ENCODE measurements at places on chromosomes 7 and 10. TPM values are rescaled to one million over a fixed set of nuclear protein-coding genes. Genes with fewer than 3 reads are reported as not detected.

DNA sequence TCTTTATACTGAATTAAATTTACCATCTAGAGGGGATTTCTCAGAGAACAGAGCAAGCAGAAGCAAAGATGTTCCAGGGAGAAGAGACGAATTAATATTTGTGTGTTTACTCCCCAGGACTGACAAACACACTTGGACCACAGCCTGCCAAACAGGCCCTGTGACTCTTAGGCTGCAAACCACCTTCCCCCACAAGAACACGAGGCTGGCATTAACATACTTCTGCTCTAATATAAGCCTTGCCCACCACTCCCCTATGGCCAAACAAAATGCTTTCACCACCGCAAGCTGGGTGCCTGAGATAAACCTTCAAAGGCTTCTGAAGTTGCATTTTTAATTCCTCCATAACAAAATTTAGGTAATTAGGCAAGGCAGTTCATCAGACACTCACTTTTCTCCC lies 88.4 kb downstream of the FGFR2 start:
- no peaks in the 10 kb centered on the region for H3K4me1 ChIP-seq
- H3K4me3 ChIP-seq, result no peak overlapping the region
- H3K27me3 ChIP-seq, result no peaks in the 10 kb centered on the region
- no peak overlapping the region for H3K27ac ChIP-seq
- H3K36me3 ChIP-seq, result no peaks in the 10 kb centered on the region

DNA sequence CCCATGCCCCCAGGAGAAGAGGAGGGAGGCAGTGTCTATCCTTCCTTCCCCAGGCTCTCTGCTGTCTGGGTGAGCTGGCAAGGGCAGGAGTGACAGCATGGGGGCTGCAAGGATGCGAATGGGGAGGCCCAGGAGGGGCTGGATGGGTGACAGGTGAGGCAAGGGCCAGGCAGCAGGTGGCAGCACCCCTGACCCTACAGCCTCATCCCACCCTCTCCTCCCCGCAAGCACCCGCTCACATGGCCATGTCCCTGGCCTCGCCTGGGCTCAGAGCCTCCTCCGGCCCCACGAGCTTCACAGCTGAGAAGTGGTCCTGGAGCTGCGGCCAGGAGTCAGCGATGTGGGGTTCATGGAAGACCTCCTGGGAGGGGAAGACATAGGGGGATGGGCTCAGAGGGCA lies 5.4 kb downstream of the PLOD3 start:
- no peak overlapping the region for H3K4me3 ChIP-seq
- no peak overlapping the region for H3K27ac ChIP-seq
- no peaks in the 10 kb centered on the region for H3K36me3 ChIP-seq
- no peaks in the 10 kb centered on the region for H3K27me3 ChIP-seq
- peaks cover 15% of the 10 kb centered on the region for H3K4me1 ChIP-seq

DNA sequence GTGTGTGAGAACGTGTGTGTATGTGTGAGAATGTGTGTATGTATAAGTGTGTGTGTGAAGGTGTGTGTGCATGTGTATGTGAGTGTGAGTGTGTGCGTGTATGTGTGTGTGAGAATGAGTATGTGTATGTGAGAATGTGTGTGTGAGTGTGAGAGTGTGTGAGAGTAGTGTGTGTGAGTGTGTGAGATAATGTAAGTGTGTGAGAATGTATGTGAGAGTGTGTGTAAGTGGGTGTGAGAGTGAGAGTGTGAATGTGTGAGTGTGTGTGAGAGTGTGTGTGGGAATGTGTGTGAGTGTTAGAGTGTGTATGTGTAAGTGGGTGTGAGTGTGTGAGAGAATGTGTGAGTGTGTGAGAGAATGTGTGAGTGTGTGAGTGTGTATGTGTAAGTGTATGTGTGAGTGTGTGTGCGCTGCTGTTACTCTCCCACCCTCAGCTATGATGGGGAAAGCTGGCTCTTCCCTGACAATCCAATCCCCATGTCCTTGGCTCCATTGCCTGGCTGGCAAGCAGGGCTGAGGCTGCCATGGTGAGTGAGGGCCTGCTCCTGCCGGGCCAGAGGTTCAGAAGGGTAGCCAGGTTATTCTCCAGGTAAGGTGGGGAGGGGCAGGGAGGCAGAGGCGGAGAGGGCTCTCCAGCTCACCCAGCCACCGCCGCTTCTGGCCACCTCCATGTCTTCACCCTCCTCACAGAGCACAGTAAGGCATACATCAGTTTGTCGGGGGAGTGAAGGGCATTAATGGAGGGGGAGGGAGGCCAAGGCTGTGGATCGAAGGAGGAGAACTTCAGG lies 72.6 kb upstream of the PCBD1 start:
- H3K4me1 ChIP-seq, result no peaks in the 10 kb centered on the region
- DNase-seq, result no peak
- H3K4me3 ChIP-seq, result no peak overlapping the region
- H3K27ac ChIP-seq, result no peak overlapping the region
- H3K36me3 ChIP-seq, result no peaks in the 10 kb centered on the region
- no peaks in the 10 kb centered on the region for H3K27me3 ChIP-seq

GRCh38 chr7:128347647-128348097 lies 4.0 kb upstream of the RBM28 start:
- no peaks in the 10 kb centered on the region for H3K36me3 ChIP-seq
- H3K27ac ChIP-seq, result no peak overlapping the region
- no peak overlapping the region for H3K4me3 ChIP-seq

DNA sequence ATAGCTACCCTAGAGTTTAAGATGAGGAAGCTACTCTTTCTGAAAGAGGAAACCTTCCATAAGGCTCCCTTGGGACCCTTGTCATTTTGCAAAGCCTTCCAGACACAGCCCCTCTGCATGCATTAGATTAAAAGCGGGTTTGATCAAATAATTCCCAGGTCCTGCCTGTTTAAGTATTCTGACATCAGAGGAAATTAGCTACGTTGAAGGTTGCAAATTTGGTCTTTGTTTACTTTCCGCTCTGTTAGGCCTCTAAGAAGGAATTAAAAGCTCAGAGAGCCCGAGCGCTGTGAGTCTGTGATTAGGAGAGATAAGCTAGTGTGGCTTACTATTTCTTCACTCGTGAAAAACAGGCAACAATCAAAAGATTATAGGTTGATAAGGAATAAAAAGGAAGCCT lies 1.4 kb upstream of the THSD7A start:
- DNase-seq, result no peak
- peaks cover 5% of the 10 kb centered on the region for H3K4me1 ChIP-seq
- no peaks in the 10 kb centered on the region for H3K27me3 ChIP-seq
- H3K27ac ChIP-seq, result no peak overlapping the region
- H3K36me3 ChIP-seq, result no peaks in the 10 kb centered on the region

DNA sequence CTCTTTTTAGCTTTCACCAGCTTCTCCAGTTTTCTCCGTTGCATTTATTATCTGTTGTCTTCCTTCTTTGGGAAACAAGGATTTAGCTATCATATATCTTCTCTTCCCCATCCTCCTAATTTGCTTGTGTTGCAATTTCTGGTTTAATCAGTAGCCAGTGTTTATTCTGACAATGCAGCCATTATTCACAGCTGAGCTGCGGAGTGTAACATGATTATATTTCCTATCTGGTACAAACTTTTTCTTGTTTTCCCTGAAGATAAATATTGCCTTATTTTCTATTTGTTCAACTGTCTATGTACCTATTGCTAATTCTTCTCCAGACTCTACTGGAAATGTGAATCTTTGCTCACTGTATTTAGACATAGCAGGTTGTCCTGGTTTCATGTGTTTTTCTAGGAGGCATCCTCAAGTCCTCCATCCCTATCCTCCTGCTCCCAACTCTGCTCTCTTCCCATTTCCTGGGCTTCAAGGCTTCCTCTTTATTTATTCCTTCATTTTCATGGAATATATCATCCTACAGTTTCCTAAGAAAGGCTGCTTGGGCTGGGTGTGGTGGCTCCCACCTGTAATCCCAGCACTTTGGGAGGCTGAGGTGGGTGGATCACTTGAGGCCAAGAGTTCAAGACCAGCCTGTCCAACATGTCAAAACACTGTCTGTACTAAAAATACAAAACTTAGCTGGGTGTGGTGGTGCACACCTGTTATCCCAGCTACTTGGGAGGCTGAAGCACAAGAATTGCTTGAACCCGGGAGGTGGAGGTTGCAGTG lies 72.4 kb upstream of the KDM7A start:
- no peaks in the 10 kb centered on the region for H3K36me3 ChIP-seq
- H3K4me3 ChIP-seq, result no peak overlapping the region
- no peaks in the 10 kb centered on the region for H3K27me3 ChIP-seq
- no peak for DNase-seq
- H3K27ac ChIP-seq, result no peak overlapping the region

- H3K36me3 ChIP-seq, result no peaks in the 10 kb centered on the region
- no peaks in the 10 kb centered on the region for H3K4me1 ChIP-seq
- H3K4me3 ChIP-seq, result no peak overlapping the region
- H3K27ac ChIP-seq, result no peak overlapping the region
- DNase-seq, result no peak
- no peaks in the 10 kb centered on the region for H3K27me3 ChIP-seq
These were observed 75.1 kb downstream of the EMX2 start for GRCh38 chr10:117617659-117618058.

Gene EBF3
- total RNA-seq, result 10.6 TPM

Gene CALU
- 65.3 TPM for total RNA-seq

Gene GNG11
- total RNA-seq, result 15.0 TPM

Gene GIMAP8
- 9.6 TPM for total RNA-seq

Gene SPDYE9
- not detected for total RNA-seq

Gene PDZD8
- 27.0 TPM for total RNA-seq

Measured in vagina (tissue), 2 donors.